ENCODE measurements at places on chromosomes 3 and 15. TPM values are rescaled to one million over a fixed set of nuclear protein-coding genes. Genes with fewer than 3 reads are reported as not detected.

DNA sequence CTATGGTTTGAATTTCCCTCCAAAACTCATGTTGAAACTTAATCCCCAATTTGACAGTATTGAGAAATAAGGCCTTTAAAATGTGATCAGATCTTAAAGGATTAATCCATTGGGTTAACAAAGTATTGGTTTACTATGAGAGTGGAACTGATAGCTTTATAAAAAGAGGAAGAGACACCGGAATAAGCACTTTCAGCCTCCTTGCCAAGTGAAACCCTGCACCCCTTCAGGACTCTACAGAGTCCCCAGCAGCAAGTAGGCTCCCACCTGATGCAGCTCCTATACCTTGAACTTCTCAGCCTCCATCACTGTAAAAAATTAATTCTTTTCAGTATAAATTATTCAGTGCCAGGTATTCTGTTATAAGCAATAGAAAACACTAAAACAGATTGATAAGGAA, 348.3 kb downstream of the CGGBP1 start:
- no peak for ATAC-seq

GRCh38 chr3:38375072-38375471, 28.5 kb downstream of the XYLB start:
- no peak for ATAC-seq

DNA sequence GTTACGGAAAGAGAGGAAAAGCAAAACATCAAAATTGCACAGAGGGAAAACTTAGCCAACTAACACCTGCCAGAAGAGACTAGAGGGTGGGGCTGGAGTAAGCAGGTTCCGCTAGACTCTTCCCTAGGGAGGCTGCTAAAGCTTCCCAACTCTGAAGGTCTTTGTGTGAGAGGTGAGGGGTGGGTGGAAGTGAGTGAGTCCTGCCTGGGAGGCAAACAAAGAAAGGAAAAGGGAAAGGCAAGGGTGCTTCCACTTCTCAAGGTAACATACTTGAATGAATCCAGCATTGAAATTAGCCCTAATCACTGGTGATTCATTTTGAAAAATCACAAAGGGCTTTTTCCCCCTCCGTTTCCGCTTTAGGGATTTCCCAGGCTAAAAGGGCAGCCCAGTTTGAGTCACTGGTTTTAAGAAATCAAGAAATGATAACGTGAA, 220.5 kb upstream of the ADAMTS9 start:
- peak; percentile 63 for ATAC-seq

DNA sequence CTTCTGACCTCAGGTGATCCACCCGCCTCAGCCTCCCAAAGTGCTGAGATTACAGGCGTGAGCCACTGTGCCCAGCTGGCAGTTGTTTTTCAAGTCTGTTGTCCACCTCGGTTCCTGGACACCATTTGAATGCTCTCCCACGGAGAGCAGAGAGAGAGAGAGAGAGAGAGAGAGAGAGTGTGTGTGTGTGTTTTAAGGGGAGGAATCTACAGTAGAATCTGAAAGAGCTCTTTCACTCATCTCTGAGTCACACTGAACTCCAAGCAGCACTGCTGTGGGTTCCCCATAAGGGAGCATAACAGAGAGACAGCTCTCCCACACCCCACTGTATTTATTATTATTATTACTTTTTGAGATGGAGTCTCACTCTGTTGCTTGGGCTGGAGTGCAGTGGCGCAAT, 156.6 kb downstream of the RPLP1 start:
- ATAC-seq = no peak

DNA sequence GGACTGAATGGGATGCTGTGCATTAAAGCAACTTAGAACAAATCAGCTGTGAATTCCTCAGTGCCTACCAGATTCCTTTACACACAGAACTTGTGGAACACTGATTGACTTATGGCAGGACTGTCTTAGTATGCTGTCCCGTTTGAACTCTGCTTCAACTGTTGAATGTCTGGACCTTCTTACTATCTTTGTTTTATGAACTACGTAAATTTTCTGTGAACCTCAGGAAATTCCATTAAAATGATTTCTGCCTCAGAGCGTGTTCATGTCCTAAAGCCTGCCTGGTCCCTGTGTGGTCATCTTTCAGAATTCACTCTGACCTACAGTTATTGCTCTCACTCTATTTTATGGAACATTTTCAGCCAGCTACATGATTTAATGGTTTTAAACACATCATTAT, 29.4 kb upstream of the FBN1 start:
- ATAC-seq = no peak

SQOR gene
- total RNA-seq = 66.6 TPM

NPAP1 gene
- not detected for total RNA-seq
